CMK (cell line): ENCODE measurements at places on chromosomes 6 and 20.

DNA sequence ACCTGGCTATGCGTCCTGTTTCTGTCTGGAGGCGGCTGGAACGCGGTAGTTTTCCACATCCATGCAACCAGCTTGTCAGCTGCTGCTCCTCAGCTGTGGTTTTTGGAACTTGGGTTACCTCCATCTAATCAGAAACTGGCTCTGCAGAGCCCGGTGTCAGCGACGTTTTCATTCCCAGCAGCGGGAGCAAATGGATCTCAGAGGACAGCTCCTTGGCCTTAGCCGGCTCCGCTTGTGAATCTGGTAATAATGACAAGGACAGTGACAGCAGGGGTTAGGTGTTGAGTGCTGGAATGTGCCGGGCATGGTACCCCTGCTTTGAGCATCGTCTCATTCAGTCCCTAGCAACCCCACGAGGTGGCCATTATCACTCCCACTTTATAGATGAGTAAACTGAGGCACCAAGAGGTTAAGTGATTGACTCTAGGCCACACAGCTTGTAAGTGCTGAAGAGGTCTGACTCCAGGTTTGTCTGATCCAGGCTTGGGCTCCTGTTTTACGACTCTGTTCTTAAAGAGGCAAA lies 1.3 kb downstream of the SLCO4A1 start:
- DNase-seq: no peak

DNA sequence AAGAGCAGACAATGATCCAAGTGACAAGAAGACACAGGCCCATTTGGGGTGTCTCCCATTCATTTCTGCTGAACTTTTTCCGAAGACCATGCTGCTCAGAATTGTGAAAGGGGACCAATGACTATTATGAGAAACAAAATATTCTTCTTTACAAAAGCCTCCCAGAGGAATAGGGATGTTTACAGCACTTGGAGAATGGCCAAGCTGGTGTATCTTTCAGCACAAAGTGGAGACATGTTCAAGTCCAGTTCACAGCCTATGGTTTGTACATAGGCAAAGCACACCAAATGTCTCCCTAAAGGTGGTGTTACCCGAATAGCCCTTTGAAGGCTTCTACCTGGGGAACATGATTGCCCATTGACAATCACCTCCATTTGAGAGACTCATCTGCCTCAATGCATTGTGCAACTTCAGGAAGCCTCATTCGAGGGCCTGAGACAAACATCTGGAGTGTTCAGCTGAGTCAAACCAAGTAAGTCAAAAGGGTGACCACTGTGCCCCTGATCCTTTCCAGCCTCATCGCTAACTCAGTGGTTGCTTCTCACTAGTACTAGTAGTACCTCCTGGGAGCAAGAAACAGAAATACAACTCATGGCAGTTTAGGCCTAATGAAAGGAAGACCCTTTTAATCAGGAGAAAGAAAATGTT lies 451.0 kb upstream of the MARCKS start:
- DNase-seq: no peak

DNA sequence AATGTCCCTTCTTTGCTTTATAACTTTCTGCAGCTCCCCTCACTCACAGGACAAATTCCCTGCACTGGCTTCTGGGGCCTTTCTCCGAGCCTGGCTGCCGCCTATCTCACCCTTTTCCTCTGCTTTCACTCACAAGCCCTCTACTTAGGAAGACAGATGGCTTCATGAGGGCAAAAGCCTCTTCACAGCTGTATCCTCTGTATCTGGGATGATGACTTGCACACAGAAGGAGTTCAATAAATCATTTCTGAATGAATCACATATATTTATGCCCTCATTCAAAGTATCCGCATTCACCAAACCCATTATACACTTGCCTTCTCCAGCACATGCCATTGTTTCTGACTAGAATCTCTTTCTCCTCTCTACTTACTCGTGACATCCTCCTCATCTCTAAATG lies 159.0 kb upstream of the RIPOR2 start:
- DNase-seq: no peak

DNA sequence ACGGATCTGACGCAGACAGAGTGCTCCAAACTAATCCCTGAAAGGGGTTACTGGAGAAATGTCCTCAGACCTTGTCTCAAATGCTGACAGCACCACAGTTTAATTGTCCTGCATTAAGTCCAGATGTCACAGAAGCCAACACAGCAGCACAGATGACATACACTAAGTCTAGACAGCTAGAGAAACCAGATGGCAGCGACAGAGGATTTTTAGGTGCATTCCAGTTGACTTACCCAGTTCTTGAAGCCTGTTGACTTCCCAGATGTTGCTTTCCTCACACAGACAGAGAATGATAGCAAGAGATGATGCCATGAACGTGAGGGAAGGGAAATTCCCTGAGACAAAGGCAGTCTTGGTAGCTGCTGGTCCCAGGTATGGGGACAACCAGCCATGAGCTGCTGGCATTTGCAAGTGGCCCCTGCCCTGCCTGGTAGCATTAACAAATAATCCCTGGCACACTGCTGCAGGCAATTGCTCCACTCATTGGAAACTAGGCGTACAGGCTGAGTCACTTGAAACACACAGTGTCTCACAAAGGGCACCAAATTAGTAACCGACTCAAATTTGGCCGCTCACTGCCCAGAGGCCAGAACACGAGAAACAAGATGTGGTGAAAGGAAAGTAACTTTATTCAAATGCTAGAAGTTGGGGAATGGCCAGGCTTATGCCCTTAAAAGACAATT lies 52.2 kb downstream of the ADGB start:
- DNase-seq: no peak

- DNase-seq: no peak
Measured at GRCh38 chr6:89564752-89565427, 73.7 kb downstream of the LYRM2 start.

- no peak for DNase-seq
Measured at GRCh38 chr20:13006825-13007224, 1.9 kb upstream of the SPTLC3 start.

DNA sequence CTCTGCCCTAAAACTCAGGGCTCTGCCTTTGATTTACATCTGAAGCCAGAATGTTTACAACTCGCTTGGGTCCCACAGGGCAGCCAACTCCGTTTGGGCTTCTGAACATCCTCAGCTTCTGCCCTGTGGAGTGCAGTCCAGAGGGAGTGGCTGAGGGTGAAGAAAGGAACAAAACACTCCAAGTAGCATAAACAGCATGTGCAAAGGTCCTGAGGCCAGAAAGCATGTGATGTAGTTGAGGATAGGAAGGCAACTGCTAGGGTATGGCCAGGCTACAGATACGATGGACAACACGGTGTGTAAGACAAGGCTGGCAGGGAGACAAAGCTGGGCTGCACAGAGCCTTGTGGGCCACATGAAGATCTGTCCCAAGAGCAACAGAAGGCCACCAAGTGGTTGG lies 12.5 kb downstream of the JAG1 start:
- DNase-seq: no peak

- no peak for DNase-seq
Measured at GRCh38 chr6:142945446-142946180, 637 bp upstream of the HIVEP2 start.

- no peak for DNase-seq
Measured at GRCh38 chr20:55928266-55928665, 77.1 kb downstream of the CBLN4 start.

GRCh38 chr20:49303065-49303552 lies 25.3 kb upstream of the ZNFX1 start:
- no peak for DNase-seq

DNA sequence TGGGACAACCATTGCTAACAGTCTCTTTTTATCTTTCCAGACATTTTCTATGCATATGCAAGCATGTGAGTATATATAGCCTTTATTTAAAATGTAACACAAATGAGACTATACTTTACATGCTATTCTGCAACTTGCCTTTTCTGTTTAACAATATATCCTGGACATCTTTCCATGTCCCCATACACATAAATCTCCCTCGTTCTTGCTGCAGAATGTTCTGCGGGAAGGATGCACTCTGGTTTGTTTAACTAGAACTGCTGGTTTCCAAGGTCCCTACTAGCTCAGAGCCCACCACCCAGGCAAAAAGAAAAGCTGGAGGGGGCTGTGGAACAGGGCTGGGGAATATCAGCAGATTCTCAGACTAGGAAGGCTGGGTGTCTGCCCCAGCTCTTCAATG lies 35.2 kb upstream of the CCDC167 start:
- DNase-seq: no peak

GRCh38 chr6:38283734-38284362 lies 355.9 kb downstream of the BTBD9 start:
- no peak for DNase-seq

GRCh38 chr6:23202207-23202606 lies 632.8 kb downstream of the HDGFL1 start:
- DNase-seq: no peak

DNA sequence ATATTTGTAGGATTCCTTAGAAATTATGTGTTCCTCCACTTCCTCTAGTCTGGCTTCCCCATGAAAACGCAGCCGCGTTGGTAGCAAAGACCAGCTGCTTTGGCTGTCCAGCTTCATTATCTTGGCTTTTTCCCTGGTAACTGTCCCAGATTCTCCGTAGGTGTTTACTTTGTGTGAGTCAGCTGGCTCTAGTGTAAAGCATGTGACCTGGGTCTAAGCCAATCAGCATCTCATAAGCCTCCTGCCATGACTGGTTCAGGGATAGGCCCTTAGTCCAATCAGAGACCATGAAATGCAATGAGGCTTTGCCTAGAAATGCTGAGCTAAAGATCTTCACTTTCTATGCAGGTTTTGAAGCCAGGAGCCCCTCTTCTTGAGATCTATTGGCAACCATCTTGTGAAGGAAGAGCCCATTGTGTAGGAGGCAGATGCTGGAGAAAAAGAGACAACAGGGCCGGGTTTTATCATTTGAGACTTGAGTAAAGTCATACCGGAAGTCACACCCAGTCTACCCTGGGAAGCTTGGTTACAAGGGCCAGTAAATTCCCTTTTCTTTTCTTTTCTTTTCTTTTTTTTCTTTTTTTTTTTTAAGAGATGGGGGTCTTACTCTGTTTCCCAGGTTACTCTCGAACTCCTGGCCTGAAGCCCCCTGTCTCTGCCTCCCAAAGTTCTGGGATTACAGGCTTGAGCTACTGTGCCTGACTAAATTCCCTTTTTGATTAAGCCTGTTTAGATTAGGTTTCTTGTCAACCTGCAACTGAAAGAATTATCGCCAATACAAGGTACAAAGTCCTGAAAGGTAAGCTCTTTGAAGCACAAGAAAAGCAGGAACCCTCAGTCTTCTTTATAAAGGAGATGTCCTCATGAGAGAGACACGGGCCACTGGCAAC lies 256.5 kb upstream of the RREB1 start:
- DNase-seq: peak; percentile 33

GRCh38 chr20:53030061-53030460 lies 57.9 kb downstream of the TSHZ2 start:
- DNase-seq: no peak

DNA sequence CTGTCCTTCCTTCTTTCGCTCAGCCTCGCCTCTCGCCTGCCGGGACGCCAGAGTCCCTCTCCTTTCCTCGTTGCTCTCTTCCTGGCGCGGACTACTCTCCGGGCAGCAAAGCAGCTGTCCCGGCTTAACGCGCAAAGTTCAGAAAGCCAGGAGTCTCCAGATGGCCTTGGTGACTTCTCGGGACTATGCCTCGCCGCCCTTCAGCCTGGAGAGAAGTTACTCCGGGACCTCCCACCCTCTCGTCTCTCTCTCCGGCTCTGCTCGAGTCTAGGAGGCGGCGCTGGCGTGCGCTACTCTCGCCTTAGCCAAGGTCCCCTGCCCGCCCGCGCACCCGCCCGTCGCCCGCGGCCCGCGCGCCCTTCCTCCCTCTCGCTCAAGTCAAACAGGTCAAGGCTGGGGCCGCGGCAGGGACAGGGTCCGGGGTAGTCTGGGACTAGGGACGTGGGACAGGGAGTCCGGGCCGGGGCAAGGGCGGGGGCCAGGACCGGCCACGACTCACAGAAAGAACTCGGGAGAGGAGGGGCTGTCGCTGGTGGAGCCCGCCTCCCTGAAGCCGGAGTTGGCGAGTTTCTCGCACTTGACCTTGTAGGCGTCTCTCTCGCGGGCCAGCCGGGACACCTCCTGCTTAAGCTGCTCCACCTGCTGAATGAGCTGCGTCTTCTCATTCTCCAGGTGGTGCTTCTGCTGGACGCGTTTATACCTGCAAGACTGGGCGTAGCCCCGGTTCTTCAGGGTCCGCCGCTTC lies 1.5 kb downstream of the MAFB start:
- DNase-seq: no peak

- no peak for DNase-seq
Measured at GRCh38 chr20:4060064-4060795, 44.9 kb upstream of the RNF24 start.

GRCh38 chr20:60518022-60518421 lies 559.8 kb downstream of the CDH26 start:
- DNase-seq: no peak

DNA sequence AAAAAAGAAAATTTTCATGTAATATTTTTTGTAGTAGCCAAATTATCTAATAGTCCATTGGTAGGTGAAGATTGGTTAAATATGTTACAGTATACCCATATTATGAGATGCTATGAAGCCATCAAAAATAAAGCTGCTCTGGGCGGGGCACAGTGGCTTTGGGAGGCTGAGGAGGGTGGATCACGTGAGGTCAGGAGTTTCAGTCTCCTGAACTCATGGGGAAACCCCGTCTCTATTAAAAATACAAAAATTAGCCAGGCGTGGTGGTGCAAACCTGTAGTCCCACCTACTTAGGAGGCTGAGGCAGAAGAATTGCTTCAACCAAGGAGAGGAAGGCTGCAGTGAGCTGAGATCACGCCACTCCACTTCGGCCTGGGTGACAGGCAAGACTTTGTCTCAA lies 360.5 kb downstream of the KIF16B start:
- DNase-seq: no peak

- no peak for DNase-seq
Measured at GRCh38 chr6:47238456-47238995, 71.2 kb downstream of the TNFRSF21 start.

DNA sequence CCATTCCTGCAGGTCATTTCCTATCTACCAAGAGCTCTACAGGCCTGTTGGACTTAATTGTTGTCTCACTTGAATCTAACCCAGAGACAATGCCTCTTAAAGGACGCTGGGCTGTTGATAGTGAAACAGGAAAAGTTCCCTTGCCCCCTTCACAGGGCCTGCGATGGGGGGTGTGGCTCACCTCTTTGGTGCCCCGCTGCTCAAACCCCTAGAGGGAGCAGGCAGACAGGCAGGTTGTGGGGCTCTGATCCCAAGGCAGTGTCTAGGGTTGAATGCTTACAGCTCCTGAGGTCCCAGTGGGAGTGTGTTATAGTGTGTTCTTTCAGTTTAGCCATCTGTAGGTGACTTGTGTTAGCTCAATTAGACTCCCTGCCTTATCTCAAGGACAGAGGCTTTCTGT lies 68.0 kb downstream of the OTOR start:
- DNase-seq: no peak

- DNase-seq: peak; percentile 24
Measured at GRCh38 chr6:150395388-150396009, 26.7 kb downstream of the IYD start.

DNA sequence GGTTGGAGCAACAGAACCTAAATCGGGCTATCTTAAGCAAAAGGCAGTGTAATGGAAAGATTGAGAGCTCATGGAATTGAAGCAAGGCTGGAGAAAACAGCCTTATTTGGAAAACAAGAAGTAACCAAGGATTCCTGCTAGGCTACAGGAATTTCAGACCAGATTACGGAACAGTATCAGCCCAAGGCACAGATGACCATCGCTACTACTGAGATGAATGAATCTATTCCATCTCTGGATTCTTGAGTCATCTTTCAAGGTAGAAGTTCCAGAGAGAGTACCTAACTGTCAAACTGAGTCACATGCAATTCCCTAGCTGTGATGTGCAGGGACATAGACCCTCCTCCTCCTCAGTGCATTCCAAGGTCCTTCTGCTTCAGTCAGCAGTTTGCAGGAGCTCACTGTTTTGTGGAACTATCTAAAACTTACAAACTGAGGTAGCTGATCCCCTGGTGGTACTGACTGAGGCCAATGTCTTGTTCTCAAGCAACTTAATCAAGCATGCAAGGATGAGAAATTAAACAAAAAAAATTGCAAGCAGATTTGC lies 62.0 kb upstream of the SMLR1 start:
- DNase-seq: no peak
